ENCODE measurements at places on chromosomes 7 and 10.

- H3K36me3 ChIP-seq: no peaks in the 10 kb centered on the region
- peaks cover 19% of the 10 kb centered on the region for H3K4me1 ChIP-seq
- H3K4me3 ChIP-seq: no peak overlapping the region
- H3K27ac ChIP-seq: no peak overlapping the region
Observed at GRCh38 chr7:373818-374705, 84.1 kb downstream of the FOXL3 start.

GRCh38 chr10:13399236-13399635 lies 51.1 kb upstream of the SEPHS1 start:
- H3K36me3 ChIP-seq: no peaks in the 10 kb centered on the region
- no peaks in the 10 kb centered on the region for H3K4me1 ChIP-seq
- H3K27me3 ChIP-seq: no peaks in the 10 kb centered on the region
- DNase-seq: no peak

GRCh38 chr7:86784765-86785164 lies 141.1 kb downstream of the GRM3 start:
- no peaks in the 10 kb centered on the region for H3K4me1 ChIP-seq
- H3K36me3 ChIP-seq: no peaks in the 10 kb centered on the region

- H3K27me3 ChIP-seq: no peaks in the 10 kb centered on the region
- no peak overlapping the region for H3K4me3 ChIP-seq
- H3K27ac ChIP-seq: no peak overlapping the region
- DNase-seq: no peak
- H3K36me3 ChIP-seq: no peaks in the 10 kb centered on the region
- no peaks in the 10 kb centered on the region for H3K4me1 ChIP-seq
Observed at GRCh38 chr7:157514306-157514705, 177.5 kb downstream of the DNAJB6 start.

- H3K4me1 ChIP-seq: peaks cover 26% of the 10 kb centered on the region
- no peak overlapping the region for H3K4me3 ChIP-seq
- no peak overlapping the region for H3K27ac ChIP-seq
- DNase-seq: peak; percentile 31
- H3K36me3 ChIP-seq: no peaks in the 10 kb centered on the region
- H3K27me3 ChIP-seq: peaks cover 100% of the 10 kb centered on the region
Observed at GRCh38 chr7:20788420-20788990, 1.8 kb upstream of the SP8 start.

- DNase-seq: no peak
- H3K4me3 ChIP-seq: peak overlapping the region; percentile 89
- H3K36me3 ChIP-seq: peaks cover 3% of the 10 kb centered on the region
- peaks cover 65% of the 10 kb centered on the region for H3K4me1 ChIP-seq
Observed at GRCh38 chr7:131106681-131107336, 220.9 kb upstream of the MKLN1 start.

GRCh38 chr7:28956608-28957063 lies 1.5 kb downstream of the TRIL start:
- no peaks in the 10 kb centered on the region for H3K36me3 ChIP-seq
- H3K27me3 ChIP-seq: peaks cover 72% of the 10 kb centered on the region
- H3K27ac ChIP-seq: no peak overlapping the region
- peak overlapping the region; percentile 51 for H3K4me3 ChIP-seq
- peak; percentile 62 for DNase-seq

DNA sequence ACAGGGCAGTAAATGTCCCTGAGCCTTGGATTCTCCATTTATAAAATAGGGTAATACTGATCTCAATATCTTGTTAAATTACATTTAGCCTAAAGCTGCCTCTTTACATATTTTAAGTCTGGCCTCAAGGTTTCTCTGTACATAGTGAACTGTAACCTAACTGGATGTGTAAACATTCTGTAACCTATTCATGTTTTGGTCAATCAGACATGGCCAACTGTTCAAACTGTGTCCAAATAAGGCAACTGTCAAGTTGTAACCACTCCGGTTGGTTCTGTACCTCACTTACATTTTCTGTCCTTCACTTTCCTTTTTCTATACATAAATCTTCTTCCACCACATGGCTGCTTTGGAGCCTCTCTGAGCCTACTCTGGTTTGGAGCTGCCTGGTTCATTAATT lies 107.1 kb upstream of the ITGB1 start:
- H3K4me1 ChIP-seq: no peaks in the 10 kb centered on the region
- H3K36me3 ChIP-seq: no peaks in the 10 kb centered on the region
- DNase-seq: no peak

DNA sequence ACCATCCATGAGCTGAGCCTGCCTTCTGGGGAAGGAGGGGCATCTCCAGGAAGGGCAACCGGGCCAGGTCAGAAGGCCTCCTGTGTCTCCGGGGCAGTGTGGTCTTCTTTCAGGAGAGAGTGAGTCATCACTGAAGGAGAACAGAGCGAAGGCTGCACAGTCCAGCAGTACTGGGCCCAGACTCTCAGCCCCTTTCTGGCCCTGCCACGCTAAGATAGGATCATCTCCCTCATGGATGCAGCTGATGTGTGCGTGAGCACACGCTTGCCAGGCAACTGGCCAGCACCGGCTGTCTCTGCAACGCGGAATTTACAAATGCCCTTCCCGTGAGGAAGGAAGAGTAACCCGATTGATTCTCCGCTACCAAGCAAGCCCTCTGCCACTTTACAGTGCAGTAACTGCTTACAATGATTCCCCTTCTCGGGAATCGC lies 328.2 kb downstream of the TNS3 start:
- peak; percentile 78 for DNase-seq
- H3K27ac ChIP-seq: no peak overlapping the region
- peaks cover 3% of the 10 kb centered on the region for H3K4me1 ChIP-seq
- H3K27me3 ChIP-seq: no peaks in the 10 kb centered on the region
- no peaks in the 10 kb centered on the region for H3K36me3 ChIP-seq

- no peak overlapping the region for H3K27ac ChIP-seq
- H3K4me3 ChIP-seq: peak overlapping the region; percentile 82
- DNase-seq: peak; percentile 41
- H3K36me3 ChIP-seq: peaks cover 21% of the 10 kb centered on the region
- no peaks in the 10 kb centered on the region for H3K27me3 ChIP-seq
- peaks cover 56% of the 10 kb centered on the region for H3K4me1 ChIP-seq
Observed at GRCh38 chr7:128404886-128405470, 4.8 kb downstream of the IMPDH1 start.

Measured in common myeloid progenitor, CD34-positive (primary cell).